ENCODE measurements at places on chromosomes 4 and X.
A peak's percentile ranks its signal among the peaks of the same experiment; 100 is the strongest.

DNA sequence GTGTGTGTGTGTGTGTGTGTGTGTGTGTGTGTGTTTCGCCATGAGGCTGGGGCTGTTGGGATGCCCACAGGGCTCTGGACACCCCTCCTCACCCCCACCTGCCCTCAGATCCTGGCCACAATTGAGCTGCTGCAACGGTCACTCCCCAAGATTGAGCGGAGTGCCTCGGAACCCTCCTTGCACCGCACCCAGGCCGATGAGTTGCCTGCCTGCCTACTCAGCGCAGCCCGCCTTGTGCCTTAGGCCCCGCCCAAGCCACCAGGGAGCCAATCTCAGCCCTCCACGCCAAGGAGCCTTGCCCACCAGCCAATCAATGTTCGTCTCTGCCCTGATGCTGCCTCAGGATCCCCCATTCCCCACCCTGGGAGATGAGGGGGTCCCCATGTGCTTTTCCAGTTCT is 10.2 kb downstream of the ARAF start:
- no peak for DNase-seq

GRCh38 chr4:42401171-42401570 is 3.9 kb downstream of the SHISA3 start:
- DNase-seq: no peak

- DNase-seq: no peak
These were observed 1306.6 kb upstream of the PABPC4L start for GRCh38 chr4:135508006-135508714.

DNA sequence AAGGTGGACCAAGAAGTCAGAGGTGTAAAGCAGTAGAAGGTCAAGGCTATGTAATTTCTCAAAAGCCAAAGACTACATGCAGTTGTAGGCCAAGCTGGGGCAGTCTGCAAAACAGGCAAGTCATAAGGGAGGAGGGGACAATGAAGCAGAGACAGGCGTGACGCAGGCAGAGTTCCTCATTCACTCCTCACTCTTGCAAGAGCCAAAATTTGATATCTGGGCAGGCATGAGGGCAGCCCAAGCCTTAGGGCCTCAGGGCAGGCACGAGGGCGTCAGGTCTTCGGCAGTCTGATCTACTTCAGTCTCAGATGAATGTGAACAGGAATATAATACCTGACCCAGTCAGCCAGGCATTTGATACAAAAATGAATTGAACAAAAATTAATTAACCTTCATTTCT is 86.4 kb upstream of the AGA start:
- no peak for DNase-seq

DNA sequence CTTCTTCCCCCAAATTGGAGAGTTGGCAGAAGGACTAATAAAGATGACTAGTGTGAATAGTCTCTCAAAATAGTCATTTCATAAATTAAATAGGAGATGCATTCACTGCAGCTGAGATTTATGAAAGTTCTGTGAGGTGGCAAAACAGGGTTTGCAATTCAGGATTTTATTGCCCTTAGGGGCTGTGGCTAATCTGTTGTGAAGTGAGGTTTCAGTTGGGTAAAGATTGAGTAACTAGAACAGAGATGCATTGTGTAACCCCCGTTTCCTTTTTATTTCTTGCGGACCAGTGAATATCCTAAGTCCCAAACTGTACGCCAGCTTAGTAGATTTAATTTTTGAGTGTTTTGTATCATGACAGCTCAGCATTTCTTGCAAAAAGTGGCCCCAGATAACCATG is 16.2 kb upstream of the SCRG1 start:
- no peak for DNase-seq

DNA sequence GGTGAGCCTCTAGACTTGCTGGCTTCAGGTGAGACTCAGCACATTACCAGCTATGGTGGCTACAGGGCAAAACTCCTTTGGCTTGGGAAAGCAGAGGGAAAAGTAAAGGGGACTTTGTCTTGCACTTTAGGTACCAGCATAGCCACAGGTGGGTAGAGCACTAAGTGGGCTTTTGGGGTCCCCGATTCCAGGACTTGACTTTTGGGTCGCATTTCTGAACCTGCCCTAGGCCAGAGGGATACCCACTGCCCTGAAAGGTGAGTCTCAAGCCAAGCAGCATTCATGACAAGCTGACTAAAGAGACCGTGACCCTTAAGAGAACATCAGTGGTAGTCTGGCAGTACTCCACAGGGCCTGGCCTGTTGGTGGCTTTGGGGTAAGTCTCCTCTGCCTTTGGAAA is 224.8 kb downstream of the CFAP299 start:
- no peak for DNase-seq

DNA sequence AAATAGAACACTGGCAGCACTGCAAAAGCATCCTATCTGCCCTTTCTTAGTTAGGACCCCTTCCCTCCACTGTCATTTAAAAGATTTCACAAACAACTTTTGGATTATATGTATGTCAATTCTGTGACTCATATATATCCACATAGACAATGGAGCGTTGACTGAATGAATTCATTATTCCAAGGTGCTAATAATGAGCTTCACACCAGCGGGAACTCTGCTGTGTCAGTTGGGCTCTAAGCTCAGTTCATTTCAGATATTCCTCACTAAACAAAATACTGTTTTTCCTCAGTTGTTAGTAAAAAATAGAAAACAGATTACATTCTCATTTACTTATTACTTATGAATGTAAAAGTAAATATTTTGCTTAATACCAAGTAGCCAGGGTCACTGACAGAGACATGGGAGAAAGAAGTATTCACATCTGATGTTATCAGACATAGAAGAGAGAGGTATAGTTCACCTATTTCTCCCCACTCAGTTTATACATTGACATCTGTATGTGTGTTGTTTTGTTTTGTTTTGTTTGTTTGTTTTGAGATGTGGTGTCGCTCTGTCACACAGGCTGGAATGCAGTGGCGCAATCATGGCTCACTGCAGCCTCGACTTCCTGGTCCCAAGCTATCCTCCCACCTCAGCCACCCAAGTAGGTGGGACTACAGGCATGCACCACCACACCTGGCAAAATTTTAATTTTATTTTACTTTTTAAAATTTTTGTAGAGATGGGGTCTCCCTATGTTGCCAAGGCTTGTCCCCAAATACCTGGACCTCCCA is 10.9 kb downstream of the NFKB1 start:
- no peak for DNase-seq

DNA sequence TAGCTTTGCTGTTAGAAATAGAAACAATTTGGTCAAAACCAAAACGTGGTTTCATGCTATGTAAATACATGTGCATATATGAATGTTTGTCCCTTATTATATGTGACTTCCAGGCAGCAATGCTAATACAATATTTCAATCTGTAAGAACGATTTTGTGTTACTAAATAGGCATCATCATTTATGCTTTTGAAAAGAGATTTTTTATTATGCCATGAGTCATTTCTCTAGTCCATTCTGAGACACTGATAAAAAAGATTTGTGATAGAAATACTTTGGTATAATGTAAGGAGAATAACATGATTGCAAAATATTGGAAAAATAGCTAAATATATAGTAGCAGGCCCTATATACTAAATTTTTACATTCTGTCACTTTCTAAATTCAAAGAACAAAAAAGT is 28.9 kb downstream of the SYNPO2 start:
- no peak for DNase-seq

DNA sequence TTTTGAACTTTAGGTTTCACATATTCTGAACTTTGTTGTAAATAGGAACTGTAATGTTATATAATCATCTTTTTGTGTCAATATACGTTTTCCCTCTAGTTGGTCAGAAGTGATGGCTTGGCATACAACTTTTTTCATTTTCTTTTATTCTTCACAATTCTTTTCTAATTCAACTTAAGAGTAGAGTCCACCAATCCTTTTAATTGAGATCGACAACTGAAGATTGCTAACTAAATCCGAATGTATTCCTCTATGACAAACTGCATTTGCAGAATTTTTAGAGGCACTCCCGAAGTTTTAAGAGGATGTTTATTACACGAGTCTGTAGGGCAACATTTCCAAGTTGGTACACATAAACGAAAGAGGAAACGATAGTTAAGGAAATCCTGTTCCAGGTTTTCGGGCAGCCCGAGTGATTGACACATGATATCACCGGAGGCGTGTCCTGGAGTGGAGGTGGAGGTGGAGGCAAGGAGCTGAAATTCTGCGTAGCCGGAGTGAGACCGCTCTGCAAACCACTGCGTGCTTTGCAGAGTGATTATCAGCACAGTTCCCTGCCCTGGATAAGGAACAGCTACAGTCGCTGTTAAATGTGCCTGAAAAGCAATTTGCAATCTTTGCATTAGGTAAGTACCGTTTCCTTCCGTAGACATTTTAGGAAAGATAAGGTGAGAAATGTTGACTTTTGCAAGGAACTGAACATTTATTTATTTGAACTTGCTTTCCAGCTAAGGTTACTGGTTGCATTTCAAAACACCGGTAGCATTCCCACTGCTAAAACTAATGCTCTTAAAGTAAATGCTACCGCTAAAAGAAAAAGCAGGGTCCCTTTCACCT is at the start of gene SPRY1:
Gene SPRY1, plus strand, starts transcription at position 489 of the 837 bp plus-strand sequence. CDS start 4,797 bp downstream, outside the sequence.
- peak; percentile 90 for DNase-seq

- no peak for DNase-seq
These were observed 358.2 kb upstream of the CLNK start for GRCh38 chr4:11042760-11043159.

DNA sequence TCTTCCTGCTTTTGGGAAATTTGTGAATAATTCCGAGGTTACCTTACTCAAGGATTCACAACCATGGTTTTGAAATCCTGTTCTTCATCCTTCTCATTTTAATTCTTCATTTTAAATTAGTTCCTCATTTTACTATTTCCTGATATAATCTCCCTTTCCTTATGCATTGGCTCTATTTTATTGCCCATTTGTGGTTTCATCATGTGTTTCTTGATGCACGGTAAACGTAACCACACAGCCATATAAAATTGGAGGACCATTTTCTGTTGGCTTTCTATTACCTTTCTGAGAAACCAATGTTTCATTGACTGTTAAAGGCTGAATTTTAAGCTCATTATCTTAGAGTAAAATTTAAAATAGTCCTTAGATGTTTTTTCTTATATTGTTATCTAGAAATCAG is 100.3 kb upstream of the NDST4 start:
- DNase-seq: no peak

DNA sequence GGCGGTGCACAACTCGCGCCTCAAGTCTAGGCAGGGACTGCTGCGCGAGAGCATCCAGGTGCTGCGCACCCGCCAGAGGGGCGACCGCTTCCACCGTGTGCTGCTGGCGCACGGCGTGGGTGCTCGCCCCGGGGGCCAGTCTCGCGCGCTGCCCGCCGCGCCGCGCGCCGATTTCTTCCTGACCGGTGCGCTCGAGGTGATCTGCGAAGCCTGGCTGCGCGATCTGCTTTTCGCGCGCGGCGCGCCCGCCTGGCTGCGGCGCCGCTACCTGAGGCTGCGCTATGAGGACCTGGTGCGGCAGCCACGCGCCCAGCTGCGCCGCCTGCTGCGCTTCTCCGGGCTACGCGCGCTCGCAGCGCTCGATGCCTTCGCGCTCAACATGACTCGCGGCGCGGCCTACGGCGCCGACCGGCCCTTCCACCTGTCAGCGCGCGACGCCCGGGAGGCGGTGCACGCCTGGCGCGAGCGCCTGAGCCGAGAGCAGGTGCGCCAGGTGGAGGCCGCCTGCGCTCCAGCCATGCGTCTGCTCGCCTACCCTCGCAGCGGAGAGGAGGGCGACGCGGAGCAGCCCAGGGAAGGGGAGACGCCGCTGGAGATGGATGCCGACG is 1.3 kb downstream of the CHST7 start:
- DNase-seq: peak; percentile 76

- DNase-seq: no peak
These were observed 208.2 kb upstream of the PSAPL1 start for GRCh38 chr4:7642741-7643458.

All from NCI-H2081 (cell line).